ENCODE measurements at places on chromosomes 3 and 15. TPM values are rescaled to one million over a fixed set of nuclear protein-coding genes. Genes with fewer than 3 reads are reported as not detected.
A peak's percentile ranks its signal among the peaks of the same experiment; 100 is the strongest.

DNA sequence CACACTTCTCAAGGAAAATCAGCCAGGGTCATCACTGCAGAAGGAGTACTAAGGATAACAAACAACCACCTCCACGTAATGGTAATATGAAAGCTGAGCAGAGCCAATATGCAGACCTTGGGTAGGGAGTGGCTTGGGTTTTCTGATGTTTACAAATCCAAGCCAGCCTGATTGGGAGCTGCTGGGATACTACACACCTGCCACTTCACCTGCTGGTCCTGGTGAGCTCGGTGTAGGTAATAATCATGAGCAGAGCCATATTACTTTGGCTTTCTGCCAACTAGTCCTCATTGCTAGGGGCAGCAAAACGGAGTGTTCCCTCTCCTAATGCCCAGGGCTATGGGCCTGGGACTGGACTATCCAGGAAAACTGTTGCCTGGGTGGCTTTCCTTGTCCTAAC, 433.5 kb upstream of the PPP2R3A start:
- DNase-seq, result no peak

- DNase-seq, result no peak
These were observed 92.3 kb downstream of the SLC9A9 start for GRCh38 chr3:143755978-143756377.

- DNase-seq, result no peak
These were observed 44.8 kb downstream of the GATM start for GRCh38 chr15:45333550-45333949.

DNA sequence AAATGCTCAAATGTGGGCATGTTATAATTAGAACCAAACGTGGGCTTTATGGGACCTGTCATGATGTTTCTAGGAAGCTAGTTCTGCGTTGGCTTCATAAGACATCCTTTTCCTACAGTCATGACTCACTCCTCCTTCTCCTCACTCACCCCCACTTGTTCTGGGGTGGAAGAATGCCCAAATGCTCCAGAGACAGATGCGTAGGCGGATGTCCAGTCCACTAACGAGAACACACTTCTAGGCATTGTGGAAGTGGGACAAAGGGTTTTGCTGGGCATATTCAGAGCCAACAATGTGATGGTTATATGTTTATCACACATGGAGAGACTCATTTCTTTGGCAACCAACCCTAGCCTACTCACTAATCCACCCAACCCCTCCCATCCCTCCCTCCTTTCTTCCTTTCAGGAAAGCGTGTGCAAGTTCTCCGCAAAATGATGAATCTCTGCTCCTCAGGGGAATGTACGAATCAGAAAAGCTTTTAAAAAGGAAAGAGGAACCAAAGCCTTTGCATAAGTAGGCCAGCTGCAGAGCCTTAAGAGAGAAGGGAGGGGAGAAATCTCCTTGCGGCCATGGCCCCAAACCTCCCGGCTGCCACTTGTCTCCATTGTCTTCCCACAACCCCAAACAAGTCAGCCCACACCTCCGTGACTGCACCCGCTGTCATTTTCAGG, 123.0 kb upstream of the SPRED1 start:
- DNase-seq, result peak; percentile 99

- DNase-seq, result no peak
These were observed 2.4 kb upstream of the LARP6 start for GRCh38 chr15:70856177-70856883.

DNA sequence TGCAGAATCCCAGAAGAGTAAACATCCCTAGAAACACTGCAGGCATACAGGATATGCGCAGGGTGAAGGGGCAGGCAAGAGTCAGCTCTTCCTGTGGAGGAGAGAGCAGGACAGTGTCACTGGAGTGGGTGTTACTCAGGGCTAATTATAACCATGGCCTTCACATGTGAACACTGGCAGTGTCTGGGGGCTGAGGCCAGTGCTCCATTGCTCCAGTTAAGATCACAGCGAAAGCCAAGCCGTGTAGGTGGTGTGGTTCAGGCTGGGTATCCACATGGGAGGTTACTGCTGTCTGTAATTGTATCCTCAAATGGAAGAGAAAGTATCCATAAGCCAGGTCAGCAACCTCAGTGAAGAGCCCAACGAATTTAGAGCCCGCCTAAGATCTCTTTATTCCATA, 84.6 kb downstream of the MESD start:
- no peak for DNase-seq

DNA sequence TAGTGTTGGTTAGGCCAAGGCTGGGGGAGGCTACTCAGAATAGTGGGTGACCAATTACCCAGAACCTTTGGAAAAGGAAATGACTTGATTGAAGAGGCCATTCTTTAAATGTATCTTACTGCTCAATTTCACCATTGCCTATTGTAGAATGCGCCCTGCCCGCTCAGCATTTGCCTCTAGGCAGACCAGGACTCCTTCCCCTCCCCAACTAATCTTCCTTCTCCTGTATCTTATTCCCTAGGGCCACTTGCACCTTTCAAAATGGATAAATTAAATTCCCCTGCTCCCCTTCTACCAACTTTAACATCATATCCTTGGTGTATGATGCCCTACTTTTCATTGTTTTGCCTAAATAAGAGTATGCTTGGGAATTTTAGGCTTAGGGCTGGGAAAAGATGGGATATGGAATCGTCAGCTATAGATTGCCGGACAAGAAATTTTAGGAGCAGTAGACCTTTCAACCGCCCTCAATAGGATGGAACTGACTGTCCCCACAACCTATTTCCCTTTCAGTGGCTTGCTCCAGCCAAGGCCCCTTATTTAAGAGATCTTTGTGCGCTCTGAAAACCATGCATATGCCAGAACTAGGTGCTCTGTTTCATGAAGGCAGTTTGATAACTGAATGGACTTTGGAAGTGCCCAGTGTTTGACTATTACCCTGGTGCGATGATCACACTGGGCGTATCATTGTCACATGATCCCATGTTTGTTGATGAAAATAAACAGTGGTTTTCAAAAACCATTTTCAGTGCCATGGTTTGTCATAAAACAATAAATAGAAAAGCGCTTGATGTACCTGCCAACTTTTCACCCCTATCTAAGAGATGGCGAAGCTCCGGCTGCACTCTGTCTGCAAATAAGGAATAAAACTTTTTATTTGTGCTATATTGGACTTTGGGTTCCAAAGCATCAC, 74.3 kb upstream of the TSEN2 start:
- DNase-seq, result no peak

DNA sequence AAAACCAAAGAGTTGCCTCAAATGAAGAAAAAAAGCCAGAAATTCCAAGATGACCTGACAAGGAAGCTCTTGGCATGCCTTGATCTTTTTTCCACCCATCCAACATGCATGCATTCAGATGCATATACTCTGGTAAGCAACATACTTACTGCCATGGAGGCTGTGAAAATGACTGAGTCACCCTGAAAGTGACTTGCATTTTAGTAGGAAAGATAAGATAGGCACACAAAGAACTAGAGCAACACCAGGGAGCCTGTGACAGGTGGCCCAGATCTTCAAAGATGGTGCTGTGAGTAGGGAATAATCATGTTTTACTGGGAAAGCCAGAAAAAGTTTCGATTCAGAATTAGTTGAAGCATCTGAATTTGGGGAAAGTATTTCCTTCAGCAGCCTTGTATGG, 185.1 kb upstream of the SLCO3A1 start:
- no peak for DNase-seq

The SPATA12 gene
- polyA plus RNA-seq, result not detected

DNA sequence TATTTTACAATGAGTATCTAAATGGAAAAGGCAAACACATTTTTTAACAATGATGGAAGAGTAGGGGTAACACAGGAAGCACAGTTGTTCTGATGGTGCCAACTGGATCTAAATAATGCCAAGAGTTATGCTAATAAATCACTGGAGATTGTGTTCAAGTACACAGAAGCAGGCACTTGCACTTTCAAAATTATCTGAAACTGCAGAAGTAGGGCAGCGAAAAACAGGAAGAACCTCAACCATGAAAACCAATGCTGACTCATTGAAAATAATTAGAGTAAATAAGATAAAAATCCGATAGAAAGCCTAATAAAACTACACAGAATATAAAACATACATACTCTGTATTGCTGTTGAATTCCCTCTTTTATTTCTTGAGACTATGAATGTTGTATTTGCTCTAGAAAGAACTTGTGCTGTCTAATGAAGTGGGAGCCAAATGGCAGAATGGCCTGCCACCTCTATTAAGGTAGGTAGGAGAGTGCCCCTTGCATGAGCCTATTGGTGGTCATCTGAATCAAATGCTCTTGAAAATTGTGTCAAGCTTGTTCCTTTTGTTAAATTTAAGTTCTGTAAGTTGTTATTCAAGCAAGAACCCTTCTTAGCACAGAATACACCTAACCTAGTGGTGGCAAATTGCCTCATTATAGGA, 93.7 kb downstream of the ABI3BP start:
- no peak for DNase-seq

- no peak for DNase-seq
These were observed 33.2 kb downstream of the SLC12A8 start for GRCh38 chr3:125179143-125179883.

Data from BJ (cell line).